ENCODE measurements at places on chromosomes 16 and 17.

DNA sequence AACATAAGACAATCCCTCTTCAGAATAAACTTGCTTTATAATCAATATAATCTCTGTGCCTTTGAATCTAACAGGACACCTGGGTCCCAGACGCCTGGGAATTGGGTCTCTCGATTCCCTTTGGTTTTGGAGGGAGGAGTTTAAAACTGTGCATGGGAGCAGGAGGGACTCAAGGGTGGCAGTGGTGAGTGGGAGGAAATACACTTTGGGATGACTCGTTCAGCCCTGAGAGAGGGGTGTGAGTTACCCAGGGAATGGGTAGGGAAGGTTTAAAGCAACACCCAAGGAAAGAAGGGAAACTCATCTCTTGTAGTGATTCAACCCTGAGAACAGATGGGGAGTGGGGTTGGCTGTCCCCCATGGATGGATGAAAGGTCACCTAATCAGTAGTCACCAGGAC is 1.6 kb downstream of the RANGRF start:
- no peak for DNase-seq

GRCh38 chr17:29837531-29837930 is 92.5 kb downstream of the SSH2 start:
- no peak for DNase-seq

GRCh38 chr16:14641926-14642325 is 9.2 kb downstream of the BFAR start:
- no peak for DNase-seq

DNA sequence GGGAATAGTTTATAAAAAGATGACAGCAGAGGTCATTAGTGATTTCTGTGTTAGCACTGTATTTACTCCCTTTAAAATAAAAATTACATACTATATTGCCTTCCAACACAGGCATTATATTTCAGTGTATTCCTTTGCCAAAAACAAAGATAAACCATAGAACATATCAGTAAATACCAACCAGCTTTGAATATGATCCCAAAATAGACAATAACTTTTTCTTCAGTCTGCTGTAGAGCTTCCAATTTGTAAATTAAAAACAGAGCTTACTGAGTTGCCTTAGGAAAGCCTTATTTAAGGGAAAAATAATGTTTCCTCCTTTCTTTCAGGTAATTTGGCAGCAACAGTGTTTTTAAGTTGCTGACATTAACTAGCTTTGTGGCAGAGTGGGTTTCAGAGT is 352.1 kb upstream of the TBX2 start:
- no peak for DNase-seq

DNA sequence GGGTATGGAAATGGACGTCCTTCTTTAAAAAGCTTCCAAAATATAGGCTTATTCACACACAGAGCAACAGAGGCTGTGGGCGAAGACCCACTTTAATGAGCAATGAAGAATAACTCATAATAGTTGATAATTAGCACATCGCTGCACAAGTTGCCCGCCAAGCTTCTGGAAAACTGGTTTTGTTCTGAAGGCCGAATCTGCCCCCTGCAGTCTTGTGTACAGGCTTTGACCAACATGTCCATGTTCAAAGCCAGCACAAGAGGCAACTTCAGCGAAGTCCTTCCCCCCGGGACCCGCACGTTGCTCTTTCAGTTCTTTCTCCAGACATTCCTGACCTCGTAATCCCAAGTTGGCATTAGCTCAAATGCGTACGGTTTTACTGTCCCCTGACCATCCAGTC is 73.3 kb downstream of the IRX5 start:
- DNase-seq: no peak

DNA sequence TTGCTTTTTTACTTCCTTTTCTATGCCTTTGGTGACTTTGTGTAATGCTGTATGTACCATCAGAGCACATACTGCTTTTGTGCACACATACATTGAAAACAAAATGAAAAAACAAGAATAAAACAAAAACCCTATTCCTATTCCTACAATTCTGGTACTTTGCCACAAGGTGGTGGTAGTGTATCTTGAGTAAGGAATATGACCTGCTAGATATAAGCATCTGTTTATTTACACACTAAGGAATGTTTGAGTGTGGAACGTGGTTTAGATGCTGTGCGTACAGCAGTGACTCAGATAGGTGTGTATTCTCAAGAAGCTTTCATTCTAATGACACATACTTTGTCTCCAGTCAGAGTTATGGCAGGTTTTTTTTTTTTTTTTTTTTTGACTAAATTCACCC is 606.2 kb downstream of the WWOX start:
- no peak for DNase-seq

DNA sequence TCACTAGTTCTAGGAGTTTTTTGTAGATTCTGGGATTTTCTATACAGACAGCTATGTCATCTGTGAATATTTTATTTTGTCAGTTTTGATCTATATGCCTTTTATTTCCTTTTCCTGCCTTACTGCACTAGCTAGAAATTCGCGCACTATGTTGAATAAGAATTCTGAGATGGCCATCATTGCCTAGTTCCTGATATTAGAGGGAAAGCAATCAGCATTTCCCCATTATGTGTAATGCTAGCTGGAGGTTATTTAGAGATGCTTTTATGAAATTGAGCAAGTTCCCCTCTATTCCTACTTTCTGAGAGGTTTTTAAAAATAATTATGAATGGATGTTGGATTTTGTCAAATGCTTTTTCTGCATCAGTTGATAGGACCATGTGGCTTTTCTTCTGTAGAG is 23.8 kb downstream of the MPRIP start:
- no peak for DNase-seq

DNA sequence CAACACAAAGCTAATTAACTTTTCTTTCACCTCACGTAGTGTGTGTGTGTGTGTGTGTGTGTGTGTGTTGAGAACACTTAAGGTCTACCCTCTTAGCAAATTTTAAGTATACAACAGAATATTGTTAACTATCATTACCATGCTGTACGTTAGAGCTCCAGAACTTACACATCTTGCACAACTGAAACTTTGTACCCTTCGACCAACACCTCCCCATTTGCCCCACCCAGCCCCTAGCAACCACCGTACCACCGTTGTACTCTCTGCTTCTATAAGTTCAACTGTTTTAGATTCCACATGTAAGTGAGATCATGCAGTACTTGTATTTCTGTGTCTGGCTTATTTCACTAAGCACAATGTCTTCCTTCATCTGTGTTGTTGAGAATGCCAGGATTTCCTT is 28.1 kb upstream of the MLYCD start:
- DNase-seq: no peak

DNA sequence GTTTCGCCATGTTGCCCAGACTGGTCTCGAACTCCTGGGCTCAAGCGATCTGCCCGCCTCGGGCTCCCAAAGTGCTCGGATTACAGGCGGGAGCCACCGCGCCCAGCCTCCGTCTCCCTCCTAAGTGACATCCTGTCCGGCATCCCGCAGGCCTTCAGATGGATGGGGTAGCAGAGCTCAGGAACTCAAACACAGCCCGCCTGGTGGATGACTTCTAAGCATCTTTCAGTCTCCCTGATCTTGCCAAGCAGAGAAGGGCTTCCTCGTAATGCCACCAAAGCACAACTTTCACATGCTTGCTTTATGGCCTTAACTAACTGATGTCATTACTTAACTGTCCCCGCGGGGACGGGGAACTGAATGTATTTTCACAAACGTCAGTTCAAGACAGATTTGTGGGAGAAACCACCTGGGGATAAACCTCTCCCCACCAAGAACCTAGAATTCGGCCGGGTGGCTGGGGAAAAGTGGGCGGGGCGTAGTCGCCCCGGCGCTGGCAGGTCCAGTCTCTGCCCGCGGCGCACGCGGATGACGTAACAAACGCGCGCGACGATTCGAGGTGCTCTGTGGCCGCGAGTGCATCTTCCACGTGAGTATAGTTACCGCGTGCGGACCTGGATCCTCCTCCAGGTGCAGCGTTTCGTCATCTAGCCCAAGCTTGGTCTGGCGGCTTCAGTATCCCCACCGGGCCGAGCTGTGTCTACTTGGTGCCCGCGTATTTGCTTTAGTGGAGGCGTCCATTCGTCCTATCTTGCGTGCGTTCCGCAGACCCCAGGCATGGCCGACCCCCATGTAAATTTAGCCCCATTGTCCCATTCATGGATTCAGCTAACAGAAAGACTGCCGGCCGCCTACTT is at the start of gene PFAS:
TSS of gene PFAS (plus strand) at position 539 of the 857 bp plus-strand sequence. CDS start 4,649 bp downstream, outside the sequence.
- DNase-seq: peak; percentile 96

DNA sequence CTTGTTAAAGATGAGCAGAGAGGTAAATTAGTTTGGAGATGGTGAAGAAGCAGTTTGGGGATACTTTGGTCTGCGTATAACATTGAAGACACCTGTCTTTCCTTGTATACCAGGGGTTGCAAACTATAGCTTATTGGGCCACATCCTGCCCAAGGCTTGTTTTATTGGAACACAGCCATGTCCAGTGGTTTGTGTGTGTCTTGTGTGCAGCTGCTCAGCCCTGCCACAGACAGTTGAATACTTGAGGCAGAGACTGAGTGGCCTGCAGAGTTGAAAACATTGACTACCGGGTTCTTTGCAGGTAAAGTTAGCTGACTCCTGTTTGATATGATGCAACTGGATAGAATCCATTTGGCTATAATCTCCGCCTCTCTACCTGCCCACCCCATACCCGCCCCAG is 224.4 kb downstream of the PRKCA start:
- DNase-seq: no peak

DNA sequence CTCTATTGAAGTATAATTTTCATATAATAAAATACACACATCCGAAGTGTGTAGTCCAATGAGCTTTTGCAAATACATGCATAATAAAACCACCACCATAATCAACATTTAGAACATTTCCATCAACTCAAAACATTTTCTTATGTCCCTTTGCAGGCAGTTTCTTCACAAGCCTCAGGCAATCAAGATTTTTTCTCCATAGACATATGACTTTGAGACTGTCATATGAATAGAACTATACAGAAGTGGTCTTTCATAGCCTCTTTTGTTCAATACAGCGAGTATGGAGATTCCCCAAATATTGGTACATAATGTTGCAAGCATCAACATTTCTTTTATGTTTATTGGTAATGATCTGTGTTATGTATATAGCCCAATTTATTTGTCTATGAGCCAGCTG is 983.2 kb downstream of the CDH11 start:
- no peak for DNase-seq

GRCh38 chr17:61766520-61766919 is 96.8 kb downstream of the BRIP1 start:
- DNase-seq: no peak

DNA sequence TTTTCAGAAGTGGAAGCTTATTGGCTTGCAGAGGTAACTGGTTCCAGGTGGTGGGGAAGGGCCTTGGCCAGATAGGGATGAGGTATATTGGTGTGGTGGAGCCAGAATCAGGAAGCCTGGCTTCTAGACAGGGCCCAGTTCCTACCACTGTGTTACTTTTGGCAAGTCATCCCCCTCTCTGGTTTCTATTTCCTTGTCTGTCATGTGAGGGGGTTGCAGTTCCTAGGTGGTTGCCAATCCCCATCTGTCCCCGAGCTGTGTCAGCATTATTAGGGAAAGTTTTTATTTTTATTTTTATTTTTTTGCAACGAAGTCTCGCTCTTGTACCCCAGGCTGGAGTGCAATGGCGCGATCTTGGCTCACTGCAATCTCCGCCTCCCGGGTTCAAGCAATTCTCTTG is 3.0 kb downstream of the SMCR8 start:
- DNase-seq: no peak
